NCI-H2171 (cell line): ENCODE measurements at places on chromosomes 3 and 15.

DNA sequence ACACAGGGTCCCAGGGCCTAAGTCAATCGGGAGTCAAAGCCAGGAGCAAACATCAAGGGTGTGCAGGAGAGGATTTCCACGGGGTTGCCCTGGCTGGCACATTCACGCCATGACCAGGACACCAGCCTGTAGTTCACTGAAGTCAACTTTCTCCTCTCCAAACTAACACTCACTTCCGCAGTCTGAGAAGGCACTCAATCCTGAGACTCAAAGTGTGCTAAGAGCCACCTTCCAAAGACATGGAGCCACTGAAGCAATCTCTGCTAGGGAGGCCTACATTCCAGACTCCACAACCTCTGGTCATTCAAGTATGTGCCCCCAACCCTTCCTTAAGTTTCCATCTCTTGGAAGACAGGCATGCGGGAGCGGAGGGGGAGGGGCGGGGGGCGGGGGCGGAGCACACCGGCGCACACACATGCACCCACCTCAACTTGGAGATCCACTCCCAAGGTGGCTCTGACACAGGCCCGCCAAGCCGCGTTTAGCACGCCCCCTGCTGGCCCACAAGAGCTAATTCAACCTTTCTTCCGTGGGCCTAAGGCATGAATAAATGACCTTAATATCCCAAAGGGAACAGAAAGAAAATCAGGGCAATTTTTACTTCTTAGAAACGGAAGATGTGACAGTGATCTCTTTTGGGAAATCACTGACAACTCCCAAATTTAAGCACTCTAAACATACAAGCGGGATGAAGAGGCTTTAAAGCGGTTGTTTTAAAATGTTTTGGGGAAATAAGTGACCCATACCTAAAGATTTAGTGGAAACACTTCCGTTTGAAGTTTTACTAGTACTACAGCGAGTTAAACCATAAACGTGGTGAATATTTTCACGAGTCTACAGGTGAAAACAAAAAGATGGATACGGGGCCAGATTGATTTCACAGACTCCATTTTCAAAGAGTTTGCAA, 162.5 kb upstream of the CHRNA7 start:
- DNase-seq, result no peak

DNA sequence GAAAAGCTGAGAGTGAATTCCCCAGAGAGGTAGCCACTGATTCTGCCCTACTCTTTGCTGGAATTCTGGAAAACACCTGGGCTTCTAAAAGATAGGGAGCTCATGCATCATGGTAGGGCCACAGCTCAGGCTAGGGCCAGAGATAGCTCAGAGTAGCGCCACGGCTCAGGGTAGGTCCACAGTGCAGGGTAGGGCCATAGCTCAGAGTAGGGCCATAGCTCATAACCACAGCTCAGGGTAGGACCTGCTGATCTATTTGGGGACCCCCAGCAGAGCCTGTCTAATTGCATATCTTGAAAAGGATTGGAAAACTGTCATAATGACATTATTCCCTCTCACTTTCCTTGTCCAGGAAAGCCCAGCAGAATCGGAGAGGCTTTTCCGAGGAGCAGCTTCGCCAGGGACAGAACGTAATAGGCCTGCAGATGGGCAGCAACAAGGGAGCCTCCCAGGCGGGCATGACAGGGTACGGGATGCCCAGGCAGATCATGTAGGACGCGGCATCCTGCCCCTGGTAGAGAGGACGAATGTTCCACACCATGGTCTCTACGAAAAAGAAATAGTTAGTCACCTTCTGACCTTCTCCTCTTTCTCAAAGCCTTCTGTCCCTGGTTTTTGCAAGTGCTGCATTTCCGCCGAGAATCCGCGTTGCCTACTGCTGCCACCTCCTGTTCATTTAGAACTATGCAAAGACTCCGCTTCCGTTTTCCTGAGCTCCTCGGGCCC, 14.5 kb downstream of the TAGLN3 start:
- DNase-seq, result no peak

DNA sequence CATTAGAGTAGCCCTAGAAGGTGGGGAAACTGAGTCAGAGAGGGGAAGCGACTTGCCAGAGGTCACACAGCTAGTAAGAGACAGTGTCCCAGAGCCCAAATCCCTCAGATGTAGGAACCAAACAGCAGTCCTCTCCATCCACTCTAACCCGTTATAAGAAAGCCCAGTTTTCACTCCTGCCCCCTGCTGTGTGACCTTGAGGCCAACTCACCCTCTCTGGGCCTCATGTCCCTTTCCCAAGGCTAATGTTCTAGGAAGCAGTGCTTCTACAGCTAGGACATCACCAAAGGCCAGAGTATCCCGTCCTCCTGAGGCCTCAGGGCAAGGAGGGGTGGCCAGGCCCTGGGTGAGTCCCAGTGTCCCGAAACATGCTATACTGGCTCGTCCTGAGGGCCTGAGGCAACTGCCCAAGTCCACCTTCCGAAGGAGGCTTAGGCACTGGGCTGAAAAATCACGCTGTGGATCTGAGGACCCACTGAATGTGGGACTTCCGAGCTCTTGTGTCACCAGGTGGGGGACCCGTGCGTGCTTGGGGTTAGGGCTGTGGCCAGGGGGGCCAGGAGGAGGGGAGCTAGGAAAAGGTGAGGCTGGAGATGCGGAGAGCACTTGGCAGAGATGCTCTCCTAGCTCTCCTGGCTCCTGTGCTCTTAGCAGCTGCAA, 109.2 kb upstream of the SLC6A11 start:
- no peak for DNase-seq

DNA sequence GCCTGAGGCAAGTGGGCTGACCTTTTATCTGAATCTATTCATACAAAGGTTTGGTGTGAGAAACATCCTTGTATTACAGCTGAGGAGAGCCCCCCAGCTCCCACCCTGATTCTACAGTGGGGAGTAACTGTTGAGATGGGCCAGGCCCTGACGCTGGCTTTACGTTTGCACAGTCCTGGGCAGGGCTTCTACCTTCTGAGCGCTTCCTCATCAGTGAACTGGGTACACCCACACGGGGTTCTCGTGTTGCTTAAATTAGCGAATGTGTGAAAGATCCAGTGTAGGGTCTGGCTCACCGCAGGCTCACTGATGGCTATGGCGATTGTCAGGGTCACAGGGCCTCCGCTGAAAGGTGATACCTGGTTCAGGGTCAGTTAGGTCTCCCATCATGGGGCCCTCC, 7.3 kb upstream of the GHRL start:
- no peak for DNase-seq
